ENCODE measurements at places on chromosomes 5 and 9.
A peak's percentile ranks its signal among the peaks of the same experiment; 100 is the strongest.

DNA sequence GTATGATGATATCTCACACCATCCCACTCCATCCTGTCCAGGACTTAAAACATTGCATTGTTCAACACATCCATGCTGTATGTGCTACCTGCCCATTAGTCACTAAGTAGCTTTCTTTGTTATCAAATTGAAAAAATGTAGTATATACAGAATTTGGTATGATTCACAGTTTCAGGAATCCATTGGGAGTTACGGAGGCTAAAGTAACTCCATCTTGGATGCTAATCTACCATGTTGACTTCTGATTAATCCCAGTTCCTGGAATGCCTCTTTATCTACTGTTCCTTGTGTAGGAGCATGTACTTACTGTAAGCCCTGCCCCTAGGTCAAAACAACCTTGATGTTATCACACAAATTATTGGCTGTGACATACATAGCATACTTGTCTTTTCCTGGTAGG is 38.9 kb upstream of the FOXB2 start:
- DNase-seq = no peak

DNA sequence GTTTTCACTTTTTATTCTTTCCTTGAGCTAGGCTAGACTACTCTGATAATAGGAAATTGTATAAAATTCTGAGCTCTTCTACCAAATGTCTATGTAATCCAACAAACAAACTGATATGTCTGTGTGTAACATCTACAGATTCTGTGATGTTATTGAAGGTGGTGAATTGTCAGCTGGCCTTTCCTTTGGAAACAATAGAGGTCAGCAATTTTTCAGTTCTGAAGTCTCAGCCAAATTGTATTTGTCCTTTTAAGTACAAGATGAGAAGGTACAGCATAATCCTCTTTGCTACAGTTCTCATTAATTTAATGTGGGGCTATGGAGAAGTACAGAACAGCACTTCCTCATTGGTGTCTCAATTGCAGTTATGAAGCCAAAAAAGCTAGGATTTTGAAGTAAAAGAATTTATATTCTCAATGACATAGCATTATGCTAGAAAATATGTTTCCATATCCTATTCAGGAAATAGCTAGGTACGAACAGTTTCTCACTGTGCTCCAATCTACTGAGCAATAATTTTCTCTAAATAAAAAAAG is 198.0 kb downstream of the HINT1 start:
- DNase-seq = no peak

DNA sequence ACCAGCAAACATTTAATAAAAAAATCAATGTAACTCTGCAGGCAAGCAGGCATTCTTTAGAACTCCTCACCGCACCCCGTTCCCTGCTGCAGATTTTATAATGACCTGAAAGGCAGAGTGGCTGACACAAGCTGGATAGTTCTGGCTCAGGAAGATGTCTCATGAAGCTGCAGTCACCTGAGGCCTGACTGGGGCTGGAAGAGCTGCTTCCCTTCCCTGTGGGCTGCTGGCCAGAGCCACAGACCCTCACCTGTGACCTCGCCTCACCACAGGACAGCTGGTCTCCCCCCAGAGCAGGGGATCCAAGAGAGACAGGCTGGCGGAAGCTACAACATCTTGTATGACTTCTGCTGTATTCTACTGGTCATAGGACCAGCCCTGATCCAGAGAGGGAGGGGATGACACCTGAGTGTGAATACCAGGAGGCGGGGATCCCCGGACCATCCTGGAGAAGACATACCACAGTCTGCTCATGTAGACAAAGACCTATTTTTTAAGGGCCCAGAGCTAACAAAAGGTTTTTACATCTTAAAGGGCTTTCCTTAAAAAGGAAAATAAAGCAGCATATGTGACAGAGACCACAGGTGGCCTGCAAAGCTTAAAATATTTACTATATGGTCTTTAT is 43.9 kb downstream of the RAPGEF1 start:
- DNase-seq = no peak

DNA sequence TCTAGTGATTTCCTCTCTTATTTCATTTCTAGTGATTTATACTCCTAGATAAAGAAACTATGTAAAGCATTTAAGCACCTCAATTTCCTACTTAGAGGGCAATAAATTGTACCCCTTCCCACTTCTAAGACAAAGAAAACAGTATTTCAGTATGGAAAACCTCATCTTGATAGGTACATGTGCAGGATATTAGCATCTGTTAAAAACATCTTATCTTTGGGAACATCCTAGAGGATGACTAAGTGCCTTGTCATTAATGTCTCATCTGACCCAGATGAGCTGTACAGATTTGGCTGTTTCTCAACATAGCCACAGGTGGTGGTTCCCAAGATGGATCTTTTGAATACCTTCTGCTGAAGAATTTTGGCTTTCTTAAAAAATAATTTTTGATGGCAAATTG is 5.7 kb downstream of the MEGF10 start:
- peak; percentile 82 for DNase-seq

DNA sequence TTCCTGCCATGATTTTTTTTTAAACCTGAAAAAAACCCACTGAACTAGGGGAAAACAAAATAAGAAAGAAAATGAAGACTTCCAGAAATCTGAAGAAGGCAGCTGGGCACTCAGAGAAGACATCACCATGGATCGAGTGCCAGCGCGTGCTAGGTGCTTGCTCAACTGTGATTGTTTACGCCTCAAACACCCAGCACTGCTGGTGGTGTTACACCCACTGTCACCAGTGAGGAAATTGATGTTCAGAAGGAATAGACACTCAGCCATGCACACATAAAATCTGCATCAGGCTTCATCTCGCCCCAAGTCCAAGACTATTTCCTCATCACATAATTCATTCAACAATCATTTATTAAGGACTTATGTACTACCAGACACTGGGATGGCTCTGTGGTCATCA is 82.1 kb downstream of the HRH2 start:
- no peak for DNase-seq

DNA sequence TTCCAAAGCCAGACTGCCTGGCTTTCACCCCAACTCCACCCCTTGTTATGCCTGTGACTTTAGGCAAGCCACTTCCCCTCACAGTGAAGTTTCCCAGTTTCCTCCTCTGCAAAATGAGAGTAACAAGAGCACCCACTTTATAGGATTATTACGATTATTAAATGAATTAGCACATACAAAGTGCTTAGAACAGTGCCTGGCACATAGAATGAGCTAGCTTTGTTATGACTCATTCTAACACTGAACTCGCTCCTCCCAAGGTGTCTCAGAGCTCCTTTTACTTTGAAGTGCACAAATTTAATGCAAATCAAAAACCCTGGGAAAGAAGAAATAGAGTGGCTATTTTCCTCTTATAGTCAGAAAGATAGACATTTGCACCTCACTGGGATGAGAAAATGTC is 34.3 kb downstream of the DNAH5 start:
- no peak for DNase-seq

GRCh38 chr5:83035373-83036100 is 41.7 kb downstream of the TMEM167A start:
- no peak for DNase-seq

GRCh38 chr5:80134876-80135275 is 99.7 kb downstream of the THBS4 start:
- DNase-seq = no peak

DNA sequence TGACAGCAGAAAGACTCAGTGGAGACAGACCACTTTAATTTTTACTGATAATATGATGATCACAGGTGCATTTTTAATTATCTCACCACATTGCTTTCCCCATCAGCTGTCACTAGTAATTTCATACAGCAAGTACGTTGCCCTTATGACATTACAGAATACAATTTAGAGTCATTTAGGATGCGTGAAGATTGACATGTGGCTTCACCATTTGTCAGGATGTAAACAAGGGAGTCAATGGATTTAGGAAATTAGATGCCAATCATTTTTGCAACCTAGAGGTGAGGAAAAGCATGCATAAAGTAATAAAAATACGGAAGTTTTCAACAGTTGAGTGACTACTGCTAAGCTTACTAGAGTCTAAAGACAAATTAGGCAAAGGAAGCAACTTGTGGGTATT is 1129.6 kb downstream of the PTPRD start:
- no peak for DNase-seq

GRCh38 chr5:89871906-89872305 is 537.6 kb downstream of the CETN3 start:
- DNase-seq = no peak

DNA sequence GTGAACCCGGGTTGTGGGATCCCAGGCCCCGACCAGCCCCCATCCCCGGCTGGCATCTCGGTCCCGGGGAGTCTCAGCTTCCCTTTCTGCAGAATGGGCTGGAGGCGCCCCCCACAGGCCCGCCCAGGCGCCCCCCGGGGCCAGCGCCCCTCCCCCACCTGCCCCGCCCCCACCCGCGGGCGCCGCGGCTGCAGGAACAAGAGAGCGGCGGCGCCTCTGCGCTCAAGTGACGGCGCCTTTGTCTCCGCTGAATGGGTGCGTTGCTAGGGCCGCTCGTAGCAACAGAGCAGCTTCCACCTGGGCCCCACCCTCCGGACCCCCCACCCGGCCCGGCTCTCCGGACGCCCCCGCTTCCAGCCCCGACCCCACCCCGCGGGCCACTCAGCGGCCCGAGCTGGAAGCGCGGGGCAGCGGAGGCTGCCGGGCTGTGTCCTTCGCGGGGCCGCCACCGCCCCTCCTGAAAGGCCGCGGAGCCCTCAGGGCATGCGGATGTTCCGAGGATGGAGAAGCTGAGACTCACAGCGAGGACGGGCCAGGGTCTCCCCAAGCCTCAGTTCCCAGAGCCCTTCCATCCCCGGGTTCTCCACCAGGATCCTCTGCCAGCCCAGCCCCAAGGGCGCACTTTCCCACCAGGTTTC is 27.5 kb downstream of the ADGRD2 start:
- DNase-seq = no peak

DNA sequence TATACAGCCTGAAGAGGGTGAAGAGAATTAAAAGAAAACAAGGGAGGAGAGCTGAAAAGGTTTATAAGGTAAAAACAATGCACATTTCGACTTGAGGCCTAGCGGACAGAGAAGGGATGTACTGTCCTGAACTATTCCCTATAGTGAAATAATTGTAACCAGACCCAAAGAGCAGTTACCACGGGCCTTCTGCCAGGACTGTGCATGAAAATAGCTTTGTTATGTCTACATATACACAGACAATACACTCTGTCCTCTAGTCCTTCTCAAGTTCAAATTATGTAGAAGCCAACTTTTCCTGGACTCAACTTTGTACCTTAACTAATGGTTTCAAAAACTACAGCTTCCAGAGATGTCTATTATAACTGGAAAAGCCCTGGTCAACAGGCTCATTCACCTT is 223.7 kb downstream of the PCSK5 start:
- no peak for DNase-seq

GRCh38 chr9:114048533-114049415 is 29.3 kb downstream of the AMBP start:
- no peak for DNase-seq

DNA sequence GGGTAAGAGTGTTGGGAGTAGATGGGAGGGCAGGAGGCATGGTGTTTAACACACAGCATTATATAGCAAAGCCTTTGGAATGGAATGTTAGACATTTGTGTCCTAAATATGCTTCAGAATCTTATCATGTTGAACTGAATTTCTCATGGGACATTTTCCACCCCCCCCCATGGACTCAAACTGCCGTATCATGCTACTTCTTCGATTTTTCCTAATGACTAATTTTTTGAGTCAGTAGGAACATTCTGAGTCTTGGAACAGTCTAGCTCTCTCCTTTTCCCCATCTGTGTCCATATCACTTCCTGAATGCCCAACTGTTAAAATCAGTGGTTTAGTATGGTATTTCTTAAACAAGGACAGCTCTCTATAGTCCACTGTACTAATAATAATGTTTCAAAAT is 380.6 kb downstream of the TLE4 start:
- DNase-seq = peak; percentile 25

- DNase-seq = peak; percentile 89
Observed at GRCh38 chr9:119004618-119004990, 364.6 kb downstream of the BRINP1 start.

GRCh38 chr9:78918976-78919375 is 622.1 kb downstream of the PSAT1 start:
- DNase-seq = no peak

- DNase-seq = no peak
Observed at GRCh38 chr5:181204113-181204825, 727 bp downstream of the TRIM7 start.

GRCh38 chr9:133584167-133584558 is 25.0 kb downstream of the FAM163B start:
- DNase-seq = no peak

DNA sequence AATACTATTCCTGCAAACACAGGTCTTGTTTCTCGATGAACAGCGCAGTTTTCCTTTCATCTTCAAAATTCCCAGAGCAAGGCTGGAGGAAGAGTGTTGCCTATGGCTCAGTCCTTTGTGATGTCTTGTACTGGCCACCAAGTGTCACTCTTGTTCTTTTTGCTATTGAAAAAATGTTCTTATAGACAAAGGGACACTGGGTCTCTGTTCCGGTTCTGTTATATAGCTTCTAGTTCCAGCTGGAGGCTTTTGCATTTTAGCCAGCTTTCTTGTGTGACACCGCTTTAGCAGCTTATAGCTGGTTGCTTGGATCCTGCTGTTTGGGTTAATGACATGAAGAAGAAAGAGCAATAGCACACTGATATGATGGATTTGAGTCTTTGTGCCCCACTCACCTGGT is 343.7 kb upstream of the KCNN2 start:
- no peak for DNase-seq

GRCh38 chr9:121538221-121538620 is 38.6 kb upstream of the GGTA1 start:
- no peak for DNase-seq

DNA sequence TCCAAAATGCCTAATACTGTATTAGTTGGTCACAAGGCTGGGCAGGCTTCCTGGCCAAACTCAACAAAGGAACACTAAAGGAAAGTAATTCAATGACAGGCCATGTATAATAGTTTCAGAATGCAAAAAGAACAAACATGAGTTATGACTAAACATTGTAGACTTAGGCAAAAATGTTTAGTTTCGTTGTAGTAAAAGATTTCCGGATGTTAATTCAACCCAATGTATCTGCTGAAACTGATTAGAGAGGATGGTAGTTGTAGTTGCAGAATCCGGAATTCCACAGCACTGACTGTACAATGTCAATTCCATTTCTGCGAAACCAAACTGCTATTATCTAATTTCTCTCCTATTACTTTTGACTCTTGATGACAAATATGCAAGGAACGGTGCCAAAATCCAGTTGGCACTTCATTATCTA is 117.9 kb upstream of the FST start:
- peak; percentile 100 for DNase-seq

Measured in HS-5 (cell line).